ENCODE measurements at places on chromosomes 1 and 21. TPM values are rescaled to one million over a fixed set of nuclear protein-coding genes. Genes with fewer than 3 reads are reported as not detected.

INAVA gene
- not detected for total RNA-seq

SPATA45 gene
- total RNA-seq, result not detected

ABCG1 gene
- total RNA-seq, result 0.50 TPM

ASCL5 gene
- not detected for total RNA-seq

SPRR2B gene
- not detected for total RNA-seq

TMEM52 gene
- total RNA-seq, result 0.11 TPM

PLCH2 gene
- total RNA-seq, result 0.11 TPM

AUNIP gene
- 5.6 TPM for total RNA-seq

All from uterine smooth muscle cell (primary cell).